ENCODE measurements at places on chromosomes 16 and 17.
A peak's percentile ranks its signal among the peaks of the same experiment; 100 is the strongest.

DNA sequence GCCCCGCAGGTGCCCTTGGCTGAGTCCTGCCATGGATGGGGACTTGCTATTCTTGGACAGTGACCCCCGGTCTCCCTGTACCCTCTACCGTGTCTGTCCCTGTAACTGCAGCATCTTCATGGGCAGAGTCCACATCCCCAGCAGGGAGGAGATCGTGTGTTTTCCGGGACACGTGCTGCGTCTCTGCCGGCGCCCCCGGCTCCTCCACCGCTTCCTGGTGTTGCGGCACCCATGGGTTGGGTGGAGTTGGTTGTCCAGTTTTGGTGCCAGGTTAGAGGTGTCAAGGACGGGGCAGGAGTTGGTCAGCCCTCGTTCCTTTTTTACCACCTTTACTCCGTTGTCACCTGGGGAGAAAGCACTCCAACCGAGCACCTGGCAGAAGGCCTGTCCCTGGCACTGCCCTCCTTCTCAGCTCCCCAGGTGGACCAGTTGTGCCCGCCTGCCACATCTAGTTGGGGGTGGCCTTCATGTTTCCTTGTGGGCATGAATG lies 20.0 kb downstream of the BAIAP2 start:
- DNase-seq = no peak

GRCh38 chr17:57504208-57504607 lies 240.9 kb downstream of the CCDC182 start:
- no peak for DNase-seq

- no peak for DNase-seq
Measured at GRCh38 chr16:79725051-79725450, 124.5 kb upstream of the MAF start.

DNA sequence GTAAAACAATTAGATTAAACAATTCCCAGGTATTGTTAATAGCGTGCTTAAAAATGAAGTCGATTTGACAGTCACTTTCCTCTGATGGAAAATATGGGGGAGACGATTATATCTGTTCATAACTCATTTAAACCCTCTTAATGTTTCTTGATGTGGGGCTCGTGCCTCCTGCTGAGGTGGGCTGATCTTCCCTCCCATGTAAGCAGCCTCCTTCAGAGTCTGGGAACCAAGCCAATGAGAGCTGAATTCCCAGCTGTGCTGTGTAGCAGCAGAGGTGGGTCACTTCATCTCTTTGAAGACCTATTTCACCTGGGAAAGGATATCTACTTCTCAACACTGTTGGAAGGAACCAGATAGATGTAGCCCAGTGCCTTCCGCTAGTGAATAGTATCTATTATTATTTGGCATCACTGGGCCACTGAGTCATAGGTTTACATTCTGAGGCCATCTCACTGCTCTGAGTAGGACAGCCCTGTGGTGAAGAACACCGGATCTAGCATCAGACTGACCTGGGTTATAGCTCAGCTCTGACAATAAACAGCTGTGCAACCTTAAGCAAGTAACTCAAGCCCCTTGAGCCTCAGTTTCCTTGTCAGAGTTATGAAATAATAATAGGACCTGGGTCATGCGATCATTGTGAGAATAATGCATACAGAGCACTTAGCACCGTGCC lies 85.3 kb upstream of the C16orf82 start:
- DNase-seq = no peak

DNA sequence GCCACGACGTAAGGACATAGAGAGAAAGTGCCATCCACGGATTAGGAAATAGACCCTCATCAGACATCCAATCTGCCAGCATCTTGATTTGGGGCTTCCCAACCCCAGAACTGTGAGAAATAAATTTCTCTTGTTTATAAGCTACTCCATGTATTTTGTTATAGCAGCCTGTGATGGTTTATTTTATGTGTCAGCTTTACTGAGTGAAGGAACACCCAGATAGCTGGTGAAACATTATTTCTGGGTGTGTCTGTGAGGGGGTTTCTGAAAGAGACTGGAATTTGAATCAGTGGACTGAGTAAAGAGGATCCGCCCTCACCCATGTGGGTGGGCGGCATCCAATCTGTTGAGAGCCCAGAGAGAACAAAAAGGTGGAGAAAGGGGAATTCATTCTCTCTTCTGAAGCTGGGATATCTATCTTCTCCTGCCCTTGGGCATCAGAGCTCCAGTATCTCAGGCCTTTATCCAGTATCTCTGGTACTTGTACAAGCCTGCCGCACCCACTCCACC lies 131.5 kb upstream of the ANKFN1 start:
- DNase-seq = no peak

GRCh38 chr17:68398691-68399637 lies 58.3 kb downstream of the WIPI1 start:
- peak; percentile 47 for DNase-seq

GRCh38 chr16:85359147-85359822 lies 247.0 kb upstream of the CIBAR2 start:
- no peak for DNase-seq

GRCh38 chr16:11877374-11877773 lies 26.0 kb upstream of the RSL1D1 start:
- no peak for DNase-seq

DNA sequence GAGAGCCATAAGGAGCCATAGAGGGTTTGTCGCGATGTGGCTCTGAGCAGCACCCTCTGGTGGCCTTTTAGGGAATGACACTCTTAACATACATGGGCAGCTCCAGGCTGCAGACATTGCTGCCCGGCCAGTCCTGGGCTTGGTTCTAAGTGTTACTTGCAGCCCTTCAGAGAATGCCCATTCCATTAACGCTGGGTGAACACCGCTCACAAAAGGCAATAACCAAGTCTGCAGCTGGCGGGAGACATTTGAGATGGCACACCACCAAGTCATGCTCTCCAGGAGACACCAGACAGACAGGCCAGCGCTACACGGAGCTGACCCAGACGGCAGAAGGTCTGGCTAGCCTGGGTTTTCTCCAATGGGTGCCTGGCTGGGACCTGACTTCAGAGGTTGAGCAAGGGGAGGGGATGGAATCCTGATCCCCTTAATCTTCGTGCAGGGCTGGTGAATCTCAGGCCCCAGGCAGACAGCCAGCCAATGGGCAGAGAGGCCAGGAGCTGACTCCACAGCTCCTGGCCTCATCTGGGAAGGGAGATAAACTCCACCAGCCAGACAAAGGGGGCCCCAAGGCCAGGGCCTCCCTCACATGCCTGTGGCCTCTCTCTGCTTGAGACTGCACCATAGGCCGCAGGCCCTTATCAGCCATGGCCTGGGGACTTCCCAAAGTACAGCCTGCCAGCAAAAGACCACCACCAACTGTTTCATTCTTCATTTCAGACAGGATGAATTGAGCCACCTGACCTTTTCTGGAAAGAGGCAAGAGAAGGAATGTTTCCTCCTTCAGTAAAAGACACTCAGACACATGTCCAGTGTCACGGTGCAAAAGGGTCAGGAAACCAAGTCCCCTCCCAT lies 58.8 kb downstream of the ZDHHC7 start:
- DNase-seq = peak; percentile 59

DNA sequence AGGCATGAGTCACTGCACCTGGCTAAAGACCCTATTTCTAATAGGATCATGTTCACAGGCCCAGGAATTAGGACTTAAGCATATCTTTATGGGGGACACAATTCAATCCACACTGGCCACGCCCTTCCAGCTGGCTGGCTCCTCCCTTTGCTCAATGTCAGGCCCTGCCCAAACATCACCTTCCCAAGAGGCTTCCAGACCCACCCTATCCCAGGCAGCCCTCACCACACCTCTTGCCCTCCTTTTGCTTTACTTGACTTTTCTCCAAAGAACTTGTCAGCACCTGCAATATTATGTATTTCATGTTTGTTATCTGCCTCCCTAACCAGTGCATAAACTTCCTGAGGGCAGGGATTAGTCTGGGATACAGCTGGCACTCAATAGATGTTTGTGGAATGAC lies 109.6 kb upstream of the CDH5 start:
- DNase-seq = no peak

- no peak for DNase-seq
Measured at GRCh38 chr16:28186752-28187151, 25.0 kb downstream of the XPO6 start.

DNA sequence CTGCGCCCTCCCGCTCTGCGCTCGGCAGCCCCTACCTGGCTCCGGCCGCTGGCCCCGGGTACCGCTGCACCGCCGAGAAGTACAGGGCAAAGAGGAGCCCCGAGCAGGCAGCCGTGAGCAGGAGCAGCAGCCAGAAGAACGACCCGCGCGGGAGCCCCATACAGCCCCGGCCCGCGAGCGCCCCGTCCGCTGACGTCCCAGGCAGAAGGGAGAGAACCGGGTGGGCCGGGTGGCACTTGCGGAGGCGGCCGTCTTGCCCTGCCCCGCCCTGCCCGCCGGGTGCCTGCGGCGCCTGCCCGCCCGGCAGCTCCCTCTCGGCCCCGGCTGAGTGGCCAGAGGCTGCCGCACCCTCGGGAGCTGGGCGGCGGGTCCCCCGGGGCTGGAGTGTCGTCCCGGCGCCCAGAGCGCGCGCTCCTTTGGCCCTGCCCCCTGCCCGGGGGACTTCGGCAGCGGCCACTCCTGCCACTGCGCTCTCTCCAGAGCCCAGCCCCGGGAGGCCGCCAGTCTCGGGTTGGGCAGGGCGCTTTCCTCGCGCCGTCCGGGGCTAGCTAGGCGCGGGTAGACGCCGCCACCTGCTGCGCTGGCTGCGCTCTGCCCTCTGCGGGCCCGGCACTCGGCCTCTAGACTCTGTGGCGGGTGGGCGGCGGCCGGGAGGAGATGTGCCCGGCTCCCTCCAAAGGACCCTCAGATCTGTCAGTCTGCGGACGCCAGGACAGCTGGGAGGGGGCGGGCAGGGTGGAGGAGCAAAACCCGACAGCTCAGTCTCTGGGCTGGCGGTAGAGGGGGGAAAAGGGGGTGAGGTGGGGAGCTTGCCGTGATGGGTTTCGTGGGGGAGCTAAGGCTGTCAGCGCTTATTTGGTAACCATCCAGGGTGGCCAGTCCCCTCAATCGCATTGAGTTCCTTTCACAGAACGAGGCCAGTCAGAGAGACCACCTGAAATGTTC lies at the start of gene ST6GALNAC2:
Gene ST6GALNAC2, minus strand, starts transcription at position 212 of the 945 bp plus-strand sequence. Its CDS starts 52 bp downstream, at position 160.
- DNase-seq = peak; percentile 39

DNA sequence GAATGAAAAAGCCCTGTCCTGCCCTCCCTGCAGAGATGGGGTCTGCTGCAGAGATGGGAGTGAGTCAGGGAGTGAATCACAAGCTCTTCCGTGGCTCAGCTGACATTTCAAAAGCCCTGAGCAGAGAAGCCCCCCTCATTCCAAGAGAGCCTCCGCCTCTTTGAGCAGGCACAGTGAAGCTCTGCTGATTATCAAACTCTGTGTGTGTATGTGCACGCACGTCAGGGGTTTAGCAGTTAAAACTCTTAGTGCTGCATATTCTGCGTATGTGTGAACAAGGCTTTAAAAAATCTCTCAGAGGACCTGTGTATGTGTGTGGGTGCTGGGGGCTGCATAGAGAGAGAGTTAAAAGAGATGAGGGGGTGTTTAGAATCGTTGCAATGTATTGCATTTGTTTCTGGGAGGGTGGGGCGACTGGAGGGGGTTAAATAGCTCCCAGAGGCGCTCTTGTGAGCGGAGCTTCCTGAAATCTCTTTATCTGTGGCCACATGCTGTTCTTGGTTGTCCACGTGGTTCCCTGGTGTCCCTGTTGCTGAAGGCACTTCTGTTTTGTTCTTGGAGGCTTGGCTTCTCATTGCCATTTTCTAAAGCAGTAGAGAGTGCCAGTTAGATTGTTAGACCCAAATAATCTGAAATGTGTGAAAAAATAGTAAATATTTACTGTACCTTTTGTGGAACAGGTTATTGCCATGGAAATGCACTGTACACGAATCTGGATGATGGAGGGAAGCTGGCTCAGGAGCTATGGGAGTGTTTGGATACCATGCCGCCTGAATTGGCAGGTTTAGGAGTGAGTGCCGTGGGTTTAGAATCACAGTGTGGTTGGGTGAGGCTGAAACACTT lies 116.6 kb downstream of the PRKCB start:
- DNase-seq = no peak

GRCh38 chr17:19242926-19243325 lies 5.8 kb downstream of the EPN2 start:
- DNase-seq = no peak

DNA sequence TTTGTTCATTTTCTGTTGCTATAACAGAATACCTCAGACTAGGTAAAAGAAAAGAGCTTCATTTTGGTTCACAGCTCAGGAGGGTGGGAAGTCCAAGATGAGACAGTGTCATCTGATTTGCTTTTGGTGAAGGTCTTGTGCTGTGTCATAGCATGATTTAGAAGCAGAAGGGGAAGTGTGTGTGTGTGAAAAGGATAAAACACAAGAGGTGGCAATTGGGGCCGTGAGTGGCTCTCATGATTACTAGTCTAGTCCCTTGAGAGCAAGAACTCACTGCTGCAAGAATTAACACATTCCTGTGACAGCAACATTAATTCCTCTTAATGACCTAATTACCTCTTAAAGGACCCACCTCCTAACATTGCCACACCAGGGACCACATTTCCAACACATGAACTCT lies 8.3 kb downstream of the SLC35G3 start:
- DNase-seq = no peak

DNA sequence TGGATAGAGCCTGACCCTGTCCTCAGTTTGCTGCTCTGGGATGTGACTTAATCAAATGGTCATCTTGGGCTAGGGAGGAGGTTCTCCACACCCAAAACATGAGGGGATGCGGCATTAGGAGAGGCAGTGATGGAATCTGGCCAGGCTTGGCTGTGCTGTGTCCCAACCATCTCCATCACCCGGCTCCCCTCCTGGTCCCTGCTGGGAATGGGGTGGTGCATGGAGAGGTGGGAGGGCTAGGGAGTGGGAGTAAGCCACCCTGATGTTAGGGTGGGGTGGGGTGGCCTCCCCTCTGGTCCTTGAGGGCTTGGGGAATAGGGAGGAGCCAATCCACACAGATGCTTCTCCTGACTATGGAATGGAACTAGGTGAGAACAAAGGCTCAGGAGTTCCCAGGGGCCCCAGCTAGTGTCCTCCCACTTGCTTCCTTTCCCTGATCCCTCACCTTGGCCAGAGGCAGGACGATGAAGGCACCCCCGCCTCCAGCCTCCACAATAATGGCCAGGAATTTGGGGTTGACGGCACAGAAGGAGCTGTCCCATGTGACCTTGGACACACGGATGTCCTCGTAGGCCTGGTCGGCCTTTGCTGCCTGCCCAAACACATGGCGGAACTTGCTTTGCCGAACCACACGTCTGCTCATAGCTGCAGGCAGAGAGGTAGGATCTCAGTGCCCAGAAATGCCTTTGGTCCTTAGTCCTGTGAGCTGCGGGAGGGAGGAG lies 1.8 kb downstream of the CORO6 start:
- DNase-seq = no peak

DNA sequence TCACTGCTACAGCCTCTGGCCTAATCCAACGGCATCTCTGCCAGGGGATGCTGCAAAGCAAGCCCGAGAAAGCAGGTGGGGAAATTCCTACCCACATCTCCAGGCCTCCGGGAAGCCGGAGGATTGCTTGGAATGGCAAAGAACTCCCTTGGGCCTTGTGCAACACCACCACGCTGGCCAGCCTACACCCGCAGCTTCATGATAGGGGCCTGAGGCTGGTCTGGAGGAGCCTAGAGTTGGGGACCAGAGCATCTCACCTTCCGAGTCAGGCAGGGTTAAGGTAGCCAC lies 20.3 kb downstream of the GGA3 start:
- DNase-seq = no peak

GRCh38 chr17:65660947-65661346 lies 99.5 kb upstream of the AXIN2 start:
- DNase-seq = no peak

All from DMS153 (cell line).